ENCODE measurements at places on chromosomes 11 and 22.

DNA sequence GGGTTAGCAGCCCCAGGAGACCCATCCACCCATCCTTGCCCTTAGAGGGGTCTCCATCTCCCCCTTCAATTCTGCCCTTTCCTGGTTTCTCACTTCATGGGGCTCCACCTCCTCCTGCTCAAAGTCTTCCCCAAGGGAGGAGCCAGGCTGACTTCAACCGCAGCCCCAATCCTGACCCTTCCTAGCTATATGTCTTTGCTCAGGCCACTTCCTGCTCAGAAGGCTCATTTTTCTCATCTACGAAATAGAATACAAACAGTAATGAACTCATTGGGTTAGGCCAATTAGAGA is 24.5 kb downstream of the POU2AF1 start:
- no peak for DNase-seq

GRCh38 chr22:42300259-42301076 is 30.0 kb upstream of the TCF20 start:
- DNase-seq, result no peak

- no peak for DNase-seq
Observed at GRCh38 chr22:45771711-45772110, 100.1 kb downstream of the ATXN10 start.

DNA sequence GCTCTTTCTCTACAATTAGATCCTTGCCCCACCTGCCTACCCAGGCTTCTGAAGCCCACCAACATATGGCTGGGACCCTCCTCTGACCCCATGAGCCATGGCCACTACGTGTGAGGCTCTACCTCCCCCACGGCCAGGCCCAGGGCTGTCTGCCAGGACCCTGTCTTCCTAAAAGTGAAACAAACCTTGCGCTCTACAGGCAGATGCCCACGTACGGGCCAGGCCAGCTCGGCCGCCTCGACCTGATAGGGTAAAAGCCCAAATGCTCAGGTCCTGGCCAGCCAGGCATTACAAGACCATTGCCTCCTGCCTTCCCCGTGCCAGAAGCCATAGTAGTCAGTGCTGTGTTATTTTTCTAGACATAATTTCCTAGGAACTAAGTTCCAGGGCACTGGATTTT is 1496.4 kb downstream of the BRD1 start:
- no peak for DNase-seq

DNA sequence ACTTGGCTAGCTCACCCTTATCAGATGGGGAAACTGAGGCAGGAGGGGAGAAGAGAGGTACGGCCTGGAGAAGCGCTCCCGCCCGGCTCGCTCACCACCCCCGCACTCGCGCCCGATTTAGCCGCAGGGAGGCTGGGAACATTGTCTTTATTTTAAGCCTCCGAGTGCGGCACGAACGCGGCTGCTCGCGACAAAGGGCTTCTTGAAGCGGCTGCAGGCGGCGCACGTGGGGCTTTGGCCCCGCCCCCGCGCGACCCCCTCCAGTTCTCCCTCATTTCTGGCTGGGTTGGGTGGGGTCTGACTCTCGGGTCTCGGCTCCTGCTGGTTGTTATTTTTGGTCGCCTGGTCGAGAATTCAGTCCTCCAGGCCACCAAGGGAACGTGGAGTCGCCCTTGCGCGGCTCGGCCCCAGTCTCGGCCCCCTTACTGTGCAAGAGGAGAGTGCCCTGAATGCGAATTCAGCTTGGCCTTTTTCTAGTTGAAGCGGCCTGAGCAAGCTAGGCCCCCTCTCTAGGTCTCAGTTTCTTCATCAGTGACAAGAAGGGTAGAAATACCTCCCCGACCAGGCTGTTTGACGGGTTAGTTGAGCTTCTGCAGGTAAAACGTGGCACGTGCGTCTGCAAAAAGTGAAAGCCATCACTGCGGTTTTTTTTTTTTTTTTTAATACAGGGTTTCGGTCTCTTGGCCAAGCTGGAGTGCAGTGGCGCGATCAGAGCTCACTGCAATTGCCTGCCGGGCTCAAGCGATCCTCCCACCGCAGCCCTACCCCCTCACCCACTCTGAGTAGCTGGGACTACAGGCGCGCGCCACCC is 2.6 kb upstream of the CHRM1 start:
- peak; percentile 81 for DNase-seq

GRCh38 chr11:59679347-59679746 is 10.5 kb upstream of the PATL1 start:
- no peak for DNase-seq

GRCh38 chr22:38799265-38800002 is 5.5 kb upstream of the DNAL4 start:
- DNase-seq, result peak; percentile 60

GRCh38 chr22:49724893-49725489 is 102.7 kb downstream of the BRD1 start:
- DNase-seq, result peak; percentile 69

- DNase-seq, result peak; percentile 37
Observed at GRCh38 chr11:62601122-62601371, 618 bp downstream of the MTA2 start.

GRCh38 chr11:124302347-124303125 is 11.2 kb downstream of the OR8D1 start:
- no peak for DNase-seq

- DNase-seq, result no peak
Observed at GRCh38 chr22:16831257-16831656, 6.0 kb upstream of the XKR3 start.

DNA sequence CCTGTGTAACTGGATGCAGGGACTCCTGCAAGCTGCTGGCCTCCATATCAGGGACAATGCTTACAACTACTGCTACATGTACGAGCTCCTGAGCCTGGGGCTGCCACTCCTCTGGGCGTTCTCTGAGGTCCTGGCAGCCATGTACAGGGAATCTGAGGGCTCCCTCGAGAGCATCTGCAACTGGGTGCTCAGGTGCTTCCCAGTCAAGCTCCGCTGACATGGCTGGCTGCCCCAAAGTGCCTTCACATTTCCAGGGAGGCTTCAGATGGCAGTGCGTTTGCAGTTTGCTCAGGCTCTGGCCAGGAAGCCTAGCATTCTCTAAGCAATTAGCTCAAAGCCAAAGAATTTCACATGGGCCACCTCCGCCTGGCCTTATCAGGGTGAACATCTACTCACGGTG is 117.4 kb upstream of the PARVA start:
- DNase-seq, result no peak

DNA sequence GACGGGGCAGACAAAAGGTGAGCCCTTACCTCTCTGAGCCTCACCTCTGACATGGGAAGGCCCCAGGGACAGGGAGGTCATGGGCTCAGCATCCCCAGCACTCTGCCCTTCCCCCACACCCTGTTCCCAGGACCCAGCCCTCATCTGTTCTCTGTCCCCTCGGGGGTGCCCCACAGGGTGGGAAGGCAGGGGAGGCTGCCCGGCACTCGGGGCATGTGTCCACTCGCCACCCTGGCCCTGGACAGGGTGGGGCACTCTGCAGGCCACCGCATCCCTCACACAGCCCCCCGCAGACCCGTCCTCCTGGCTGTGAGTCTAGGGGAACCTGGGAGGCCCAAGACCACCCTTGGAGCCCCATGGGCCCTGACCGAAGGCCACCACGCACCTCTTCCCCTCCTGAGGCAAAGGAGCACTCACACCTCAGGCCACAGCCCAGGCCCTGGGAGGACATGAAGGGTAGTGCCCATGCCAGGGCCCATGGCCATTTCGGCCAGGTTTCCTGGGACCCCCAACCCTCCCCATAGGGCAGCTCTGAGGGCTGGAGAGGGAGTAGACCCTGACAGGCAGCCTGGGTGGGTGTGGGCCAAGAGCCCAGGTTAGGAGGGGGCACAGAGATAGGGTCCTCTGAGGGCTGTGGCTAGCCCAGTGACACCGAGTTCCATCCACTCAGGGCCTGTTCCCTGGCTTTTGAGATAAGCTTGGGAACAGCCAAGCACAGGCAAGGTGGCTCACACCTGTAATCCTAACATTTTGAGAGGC is 193.1 kb downstream of the IGLL1 start:
- DNase-seq, result no peak

DNA sequence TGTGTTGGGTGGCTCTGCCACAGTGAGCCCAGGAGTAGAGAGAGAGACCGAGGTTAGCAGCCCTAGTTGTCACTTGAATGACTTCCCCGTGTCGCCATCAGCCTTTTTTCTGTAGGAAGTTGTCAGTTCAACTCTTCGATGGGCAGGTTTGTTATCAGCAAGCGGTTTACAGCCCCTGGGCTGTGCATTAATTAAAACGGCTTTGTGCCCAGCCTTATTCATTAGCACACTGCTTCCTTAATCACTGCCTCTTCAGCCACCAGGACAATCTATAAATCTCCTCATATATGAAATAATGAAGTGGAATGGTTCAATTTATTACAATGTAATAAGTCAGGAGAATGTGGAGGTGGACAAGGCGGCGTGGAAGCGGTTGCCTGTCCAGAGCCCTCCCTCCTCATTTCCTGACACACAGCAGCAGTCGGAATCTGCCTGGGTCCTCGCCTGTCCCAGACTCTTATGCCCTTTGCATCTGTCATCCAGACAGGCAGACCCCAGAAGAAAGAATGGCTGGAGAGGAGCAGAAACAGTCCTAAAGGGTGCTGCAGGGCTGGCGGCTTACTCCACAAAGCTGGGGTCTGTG is 122.4 kb upstream of the OPCML start:
- DNase-seq, result no peak

GRCh38 chr11:15935373-15935772 is 421.0 kb downstream of the SOX6 start:
- no peak for DNase-seq

DNA sequence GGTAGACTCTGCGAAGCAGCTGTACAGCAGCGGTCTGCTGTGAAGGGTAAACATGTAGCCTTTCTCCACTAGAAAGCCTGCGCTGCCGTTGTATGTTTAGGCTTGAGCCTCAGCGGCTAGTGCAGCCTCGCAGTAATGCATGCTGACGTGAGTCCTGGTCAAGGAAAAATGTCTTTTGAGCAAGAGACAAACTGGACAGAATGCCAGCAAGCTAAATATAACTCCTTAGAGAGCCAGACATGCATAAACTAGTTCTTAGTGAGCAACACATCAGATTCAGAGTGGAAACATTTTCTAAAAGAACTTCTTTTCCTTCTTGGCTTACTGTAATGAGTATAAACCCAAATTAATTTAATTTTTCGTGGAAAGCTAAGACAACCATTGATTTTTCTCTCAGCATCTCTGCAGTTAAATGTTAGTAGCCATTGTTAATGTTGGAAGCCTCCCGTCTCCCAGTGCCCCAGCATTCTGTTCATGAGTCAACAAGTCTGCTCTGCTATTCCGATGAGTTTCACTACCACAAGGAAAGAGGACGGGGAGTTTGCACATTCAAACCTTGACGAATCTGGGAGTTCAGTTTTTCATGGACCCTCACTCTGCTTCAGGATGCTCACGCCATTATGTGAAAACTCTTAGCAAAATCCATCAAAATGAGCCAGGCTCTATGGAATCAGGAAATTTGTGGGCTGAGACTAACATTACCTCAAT is 51.4 kb downstream of the JAM3 start:
- peak; percentile 57 for DNase-seq

- DNase-seq, result no peak
Observed at GRCh38 chr11:92528001-92528400, 303.4 kb downstream of the FAT3 start.

DNA sequence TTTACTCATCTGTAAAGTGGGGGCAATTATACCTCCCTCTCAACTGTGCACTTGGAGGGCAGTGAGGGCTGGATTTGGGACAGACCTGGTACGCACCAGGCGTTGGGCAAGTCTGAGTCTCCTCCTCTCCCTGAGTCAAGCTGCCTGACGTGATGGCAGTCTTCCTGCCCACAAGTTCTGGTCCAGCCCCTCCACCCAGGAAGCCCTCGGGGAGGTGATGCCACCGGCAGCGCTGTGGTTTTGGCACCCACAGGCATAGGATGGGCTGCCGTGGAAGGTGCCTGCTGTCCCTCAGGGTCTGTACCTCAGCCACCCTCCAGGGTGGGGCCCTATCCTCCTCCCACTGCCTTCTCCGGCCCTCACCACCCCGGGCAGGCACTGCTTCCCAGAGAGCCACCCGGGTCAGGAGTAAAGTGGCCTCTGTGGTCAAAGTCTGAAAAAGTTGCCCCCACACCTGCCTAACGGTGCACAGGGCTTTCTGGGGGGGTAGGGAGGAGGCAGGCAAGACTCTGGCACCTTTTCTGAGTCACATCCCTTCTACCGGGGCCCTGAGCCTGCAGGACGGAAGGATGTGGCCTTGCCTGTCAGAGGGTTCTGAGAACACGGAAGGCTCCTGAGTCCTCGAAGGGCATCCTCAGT is 6.5 kb upstream of the APOBEC3H start:
- no peak for DNase-seq

GRCh38 chr11:28636033-28636432 is 527.8 kb downstream of the METTL15 start:
- DNase-seq, result no peak

GRCh38 chr22:24051568-24051967 is 40.5 kb downstream of the CABIN1 start:
- no peak for DNase-seq

- DNase-seq, result no peak
Observed at GRCh38 chr22:37226514-37226913, 14.2 kb upstream of the SSTR3 start.

DNA sequence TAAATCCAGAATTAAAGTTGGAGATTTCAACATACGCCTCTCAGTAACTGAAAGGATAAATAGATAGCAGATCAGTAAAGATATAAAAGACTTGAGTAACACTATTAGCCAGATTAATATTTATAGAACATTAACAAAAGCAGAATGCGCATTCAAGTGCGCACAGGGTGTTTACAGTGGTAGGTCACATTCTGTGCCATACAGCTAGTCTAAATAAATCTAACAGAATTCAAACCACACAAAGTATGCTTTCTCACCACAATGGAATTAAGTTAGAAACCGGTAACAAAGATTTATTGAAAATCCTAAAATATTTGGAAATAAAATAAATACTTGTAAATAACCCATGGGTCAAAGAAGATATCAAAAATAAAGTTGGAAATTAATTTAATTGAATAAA is 341.0 kb downstream of the DYNC2H1 start:
- no peak for DNase-seq
